IPS DF 6.9 (cell line): ENCODE measurements at places on chromosomes 2 and 18.

DNA sequence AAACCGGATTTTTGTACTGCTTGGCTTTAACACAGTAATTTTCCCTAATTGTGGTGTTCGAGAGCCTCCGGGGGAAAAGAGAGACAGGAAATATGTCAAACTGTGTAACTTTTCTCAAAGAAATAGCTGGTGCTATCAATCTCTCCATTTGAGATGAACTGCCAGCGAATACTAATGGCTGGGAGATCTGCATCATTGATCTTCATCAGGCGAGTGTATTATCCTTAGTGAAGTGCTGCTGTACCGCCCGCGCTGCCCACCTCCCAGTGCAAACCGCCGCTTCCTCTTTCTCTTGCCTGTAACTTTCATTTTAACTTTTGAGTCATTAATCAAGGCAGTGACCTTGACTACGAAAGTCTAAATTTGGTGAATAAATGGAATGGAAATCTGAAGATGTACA lies 246.1 kb upstream of the ST6GAL2 start:
- no peaks in the 10 kb centered on the region for H3K36me3 ChIP-seq
- no peak overlapping the region for H3K27ac ChIP-seq
- H3K4me1 ChIP-seq = no peaks in the 10 kb centered on the region
- no peak overlapping the region for H3K4me3 ChIP-seq

GRCh38 chr2:147198651-147199171 lies 646.1 kb upstream of the ACVR2A start:
- H3K27ac ChIP-seq = no peak overlapping the region
- DNase-seq = no peak
- H3K4me1 ChIP-seq = no peaks in the 10 kb centered on the region; the same call in 1 of the 2 replicates
- H3K27me3 ChIP-seq = no peaks in the 10 kb centered on the region

DNA sequence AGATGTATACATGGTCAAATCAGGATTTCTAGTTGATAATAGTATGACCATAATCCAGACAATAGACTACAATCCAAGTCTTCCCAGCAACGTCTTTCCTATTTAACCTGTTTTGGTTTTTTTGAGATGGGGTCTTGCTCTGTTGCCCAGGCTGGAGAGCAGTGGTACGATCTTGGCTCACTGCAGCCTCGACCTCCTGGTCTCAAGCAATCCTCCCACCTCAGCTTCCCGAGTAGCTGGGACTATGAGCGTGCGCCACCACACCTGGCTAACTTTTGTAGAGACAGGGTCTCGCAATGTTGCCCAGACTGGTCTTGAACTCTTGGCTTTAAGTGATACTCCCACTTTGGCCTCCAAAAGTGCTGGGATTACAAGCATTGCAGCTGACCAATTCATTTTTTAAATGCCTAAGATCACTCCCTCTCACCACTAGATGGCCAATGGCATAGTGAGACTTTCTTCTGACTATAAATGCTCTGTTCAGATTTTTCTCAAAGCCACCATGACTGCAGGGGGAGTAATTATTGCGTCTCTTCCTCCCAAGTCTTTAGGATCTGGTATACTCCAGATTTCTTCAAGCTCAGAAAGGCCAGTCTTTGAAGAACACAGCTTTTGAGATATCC lies 47.6 kb downstream of the HNRNPLL start:
- H3K4me1 ChIP-seq = no peaks in the 10 kb centered on the region
- DNase-seq = no peak
- no peak overlapping the region for H3K27ac ChIP-seq
- no peak overlapping the region for H3K4me3 ChIP-seq

- H3K36me3 ChIP-seq = no peaks in the 10 kb centered on the region; the same call in 1 of the 2 replicates
- 0 out of 2 replicates have a peak, but pooled peaks cover 1% of the 10 kb centered on the region for H3K4me1 ChIP-seq
- no peaks in the 10 kb centered on the region for H3K27me3 ChIP-seq
- no peak overlapping the region for H3K4me3 ChIP-seq
- DNase-seq = no peak
Measured at GRCh38 chr2:25369439-25369838, 27.7 kb upstream of the DNMT3A start.

GRCh38 chr2:37084797-37085196 lies 479 bp downstream of the GPATCH11 start:
- H3K27me3 ChIP-seq = no peaks in the 10 kb centered on the region
- H3K27ac ChIP-seq = no peak overlapping the region
- peak overlapping the region; percentile 59; the same call in 1 of the 2 replicates for H3K4me3 ChIP-seq

DNA sequence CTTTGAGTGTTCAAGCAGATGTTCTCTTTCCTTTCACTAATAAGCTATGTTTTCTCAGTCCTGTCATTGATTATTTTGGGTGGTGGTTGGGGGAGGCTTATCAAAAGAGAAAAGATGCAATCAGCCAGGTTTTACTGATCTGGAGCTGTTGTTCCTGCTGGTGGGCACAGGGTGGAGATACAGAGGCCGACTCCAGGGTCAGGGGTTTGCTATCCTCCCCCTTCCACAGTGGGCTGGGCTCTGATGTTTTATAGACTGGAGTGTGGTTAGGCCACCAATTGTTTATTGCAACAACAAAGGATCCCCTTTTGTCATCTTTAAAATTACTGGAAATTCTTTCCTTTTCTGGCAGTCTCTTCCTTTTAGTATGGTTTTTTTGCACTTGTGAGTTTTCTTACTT lies 120.5 kb downstream of the TANC1 start:
- H3K27ac ChIP-seq = no peak overlapping the region
- H3K4me3 ChIP-seq = no peak overlapping the region
- H3K4me1 ChIP-seq = no peaks in the 10 kb centered on the region
- no peaks in the 10 kb centered on the region for H3K27me3 ChIP-seq
- H3K36me3 ChIP-seq = no peaks in the 10 kb centered on the region

GRCh38 chr2:126467367-126468054 lies 188.4 kb upstream of the GYPC start:
- no peaks in the 10 kb centered on the region for H3K36me3 ChIP-seq
- no peak for DNase-seq
- no peak overlapping the region for H3K27ac ChIP-seq

DNA sequence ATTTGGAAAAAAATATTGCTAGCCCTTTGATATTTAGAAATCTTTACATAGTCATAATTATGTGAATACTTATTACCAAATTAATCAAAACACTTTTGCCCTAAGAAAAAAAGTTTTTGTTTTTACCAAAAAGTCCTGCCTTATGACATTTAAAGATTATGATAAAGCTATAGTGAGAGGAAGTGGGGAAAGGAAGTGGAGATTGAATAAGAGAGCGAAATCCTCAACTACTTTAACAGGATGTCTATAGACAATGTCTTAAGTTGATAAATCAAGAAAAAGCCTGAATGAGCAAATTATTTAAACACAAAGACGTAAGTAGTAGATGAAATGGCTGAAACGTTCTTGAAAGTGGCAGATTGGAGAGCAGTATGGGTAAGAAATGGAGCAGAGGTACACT lies 20.9 kb upstream of the VPS54 start:
- H3K27ac ChIP-seq = no peak overlapping the region
- no peaks in the 10 kb centered on the region for H3K27me3 ChIP-seq

DNA sequence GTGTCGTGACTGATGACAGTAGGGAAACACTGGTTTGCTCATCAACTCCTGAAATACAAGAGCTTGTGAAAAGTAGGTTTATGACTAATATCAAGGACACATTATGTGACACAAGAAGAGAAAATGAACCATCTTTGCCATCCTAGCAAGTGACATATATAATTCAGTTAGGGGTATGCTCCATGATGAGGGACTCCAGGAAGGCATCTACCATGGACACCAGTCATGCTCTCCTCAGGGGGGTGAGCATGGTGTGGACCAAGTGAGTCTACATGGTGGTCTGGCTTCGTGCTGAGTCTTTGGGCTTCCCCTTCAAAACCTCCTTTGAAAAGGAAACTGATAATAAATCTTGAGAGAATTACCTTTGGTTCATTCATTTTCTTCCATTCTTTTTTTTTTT lies 11.7 kb upstream of the SERPINB5 start:
- no peaks in the 10 kb centered on the region for H3K36me3 ChIP-seq
- no peaks in the 10 kb centered on the region for H3K27me3 ChIP-seq
- no peak overlapping the region for H3K27ac ChIP-seq
- no peaks in the 10 kb centered on the region for H3K4me1 ChIP-seq
- no peak for DNase-seq
- H3K4me3 ChIP-seq = no peak overlapping the region

DNA sequence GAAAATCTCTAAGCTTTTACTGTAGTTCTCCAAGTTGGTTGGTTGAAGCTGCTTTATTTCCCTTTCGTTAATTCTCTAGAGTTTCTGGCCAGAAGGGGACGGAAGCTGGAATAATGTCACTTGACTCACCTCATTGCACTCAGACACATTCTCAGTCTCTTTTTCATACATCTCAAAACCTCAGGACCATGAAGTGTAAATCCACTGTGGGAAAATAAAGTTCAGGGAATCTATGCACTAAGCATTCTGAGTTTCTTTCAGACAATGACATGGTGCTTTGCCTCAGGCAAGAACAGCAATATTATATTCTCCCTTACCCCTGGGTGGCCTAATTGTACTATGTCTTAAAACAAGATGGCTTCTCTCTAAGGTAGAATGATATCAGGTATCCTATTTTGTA lies 167.8 kb downstream of the PRPF40A start:
- H3K4me3 ChIP-seq = no peak overlapping the region
- DNase-seq = no peak
- H3K4me1 ChIP-seq = no peaks in the 10 kb centered on the region
- no peaks in the 10 kb centered on the region; the same call in 1 of the 2 replicates for H3K36me3 ChIP-seq
- H3K27me3 ChIP-seq = no peaks in the 10 kb centered on the region
- no peak overlapping the region for H3K27ac ChIP-seq

DNA sequence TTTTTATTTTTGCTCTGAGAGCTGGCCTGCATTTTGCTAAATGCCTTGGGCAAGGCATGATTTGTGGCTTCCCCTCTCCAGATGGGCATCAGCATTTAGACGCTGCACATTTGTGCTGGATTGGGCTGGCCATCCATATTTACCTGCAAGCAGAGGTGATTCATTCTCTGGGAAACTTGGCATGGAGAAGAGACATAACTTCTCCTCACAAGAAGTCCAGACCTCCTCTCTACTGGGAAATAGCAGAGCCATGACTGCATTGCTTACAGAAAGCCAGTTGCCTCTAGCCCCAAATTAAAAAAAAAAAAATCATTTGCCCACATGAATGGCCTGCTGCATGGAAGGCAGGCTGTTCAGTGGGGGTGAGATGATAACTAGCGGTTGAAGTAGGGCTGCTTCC lies 120.1 kb downstream of the ACTR3 start:
- H3K27me3 ChIP-seq = no peaks in the 10 kb centered on the region
- H3K4me1 ChIP-seq = no peaks in the 10 kb centered on the region
- DNase-seq = no peak
- no peaks in the 10 kb centered on the region for H3K36me3 ChIP-seq
- no peak overlapping the region for H3K4me3 ChIP-seq

DNA sequence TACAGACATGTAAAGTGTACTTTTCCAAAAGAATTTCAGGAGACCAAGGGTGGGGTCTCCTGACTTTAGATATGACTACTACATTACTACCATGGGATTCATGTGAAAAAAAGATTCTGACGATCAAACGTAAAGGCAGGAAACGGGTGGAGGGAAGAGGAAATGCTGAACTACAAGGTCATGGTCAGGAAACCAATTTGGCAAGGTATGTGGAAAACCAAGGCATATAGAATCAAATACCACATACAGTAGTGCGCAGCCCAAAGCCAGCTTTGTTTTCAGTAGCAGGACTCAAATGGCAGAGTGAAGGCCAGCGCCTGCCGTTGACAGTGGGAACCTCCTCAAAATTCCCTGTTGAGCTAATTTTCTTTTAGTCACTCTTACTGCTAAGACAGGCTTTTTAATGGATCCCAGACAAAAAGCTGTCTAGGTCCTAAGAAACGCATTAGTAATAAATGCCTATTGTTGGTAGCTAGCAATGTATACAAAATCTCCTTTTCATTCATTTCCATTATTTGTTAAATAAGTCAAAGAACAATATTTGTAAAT lies 57.6 kb upstream of the SERTAD2 start:
- no peaks in the 10 kb centered on the region for H3K27me3 ChIP-seq
- H3K27ac ChIP-seq = no peak overlapping the region
- H3K4me3 ChIP-seq = no peak overlapping the region
- DNase-seq = no peak

GRCh38 chr2:175930504-175930903 lies 71.6 kb downstream of the LNPK start:
- H3K27ac ChIP-seq = no peak overlapping the region
- no peak for DNase-seq
- H3K36me3 ChIP-seq = no peaks in the 10 kb centered on the region
- H3K27me3 ChIP-seq = no peaks in the 10 kb centered on the region
- no peaks in the 10 kb centered on the region for H3K4me1 ChIP-seq

- DNase-seq = no peak
- no peak overlapping the region for H3K27ac ChIP-seq
- no peaks in the 10 kb centered on the region for H3K4me1 ChIP-seq
Measured at GRCh38 chr2:126882736-126883665, 15.7 kb upstream of the TEX51 start.

DNA sequence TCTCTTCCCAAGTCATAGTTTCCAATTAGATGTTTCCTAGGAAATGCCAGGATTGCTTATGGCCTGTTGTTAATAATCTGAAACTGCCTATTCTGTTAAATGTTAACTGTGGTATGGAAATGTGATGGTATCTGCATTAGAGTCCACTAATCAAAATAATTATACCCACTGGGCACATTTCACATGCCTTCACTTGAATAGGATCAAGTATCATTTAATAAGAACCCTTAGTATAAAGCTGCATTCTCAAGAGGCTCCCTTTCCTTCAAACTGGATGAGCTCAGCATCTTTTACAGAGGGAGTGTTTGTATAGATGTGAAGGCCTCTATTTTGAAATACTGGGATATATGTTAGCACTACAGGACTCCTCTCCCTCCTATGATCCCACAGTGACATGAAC lies 477.2 kb upstream of the VRK2 start:
- no peak overlapping the region for H3K27ac ChIP-seq
- no peaks in the 10 kb centered on the region for H3K27me3 ChIP-seq
- no peaks in the 10 kb centered on the region for H3K36me3 ChIP-seq
- H3K4me3 ChIP-seq = no peak overlapping the region

DNA sequence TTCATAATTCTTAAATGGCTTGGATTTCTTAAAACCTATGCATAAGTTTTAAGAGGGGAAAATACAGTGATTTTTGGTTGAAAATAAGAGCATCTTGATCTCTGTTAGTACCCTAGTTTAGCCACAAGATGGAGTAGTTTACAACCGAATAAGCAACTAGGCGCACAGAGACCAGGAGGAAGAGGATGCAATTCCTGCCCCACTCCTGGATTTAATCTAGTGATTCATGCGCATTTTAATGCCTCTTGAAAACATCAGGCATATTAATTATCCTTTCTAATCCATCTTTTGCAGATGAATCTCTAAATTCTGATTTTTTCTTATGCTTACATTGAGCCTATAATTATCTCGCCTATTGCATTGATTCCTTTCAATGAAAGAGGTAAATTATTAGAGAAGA lies 76.7 kb downstream of the MRPS9 start:
- H3K27ac ChIP-seq = no peak overlapping the region
- H3K4me3 ChIP-seq = no peak overlapping the region
- H3K36me3 ChIP-seq = no peaks in the 10 kb centered on the region
- no peaks in the 10 kb centered on the region; the same call in 1 of the 2 replicates for H3K4me1 ChIP-seq

DNA sequence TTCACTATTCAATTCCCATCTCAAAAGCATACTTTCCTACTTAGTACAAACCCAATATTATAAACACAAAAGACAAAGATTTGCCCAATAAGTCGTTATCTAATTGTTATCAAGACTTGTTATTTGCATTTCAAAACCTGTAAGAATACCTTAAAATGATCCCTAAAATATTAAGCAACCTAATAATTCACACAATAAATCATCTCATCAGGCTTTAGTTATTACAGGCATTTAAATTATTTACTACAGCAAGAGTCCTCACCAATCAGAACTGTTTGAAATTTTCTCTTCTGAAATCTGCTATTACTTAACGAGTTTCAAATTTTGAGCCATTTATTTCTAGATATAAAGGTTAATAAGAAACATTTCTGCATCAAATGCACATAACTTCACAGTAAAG lies 1.6 kb downstream of the CCDC88A start:
- no peaks in the 10 kb centered on the region for H3K4me1 ChIP-seq
- H3K36me3 ChIP-seq = no peaks in the 10 kb centered on the region
- no peaks in the 10 kb centered on the region for H3K27me3 ChIP-seq
- no peak overlapping the region for H3K27ac ChIP-seq
- no peak for DNase-seq
